ENCODE measurements at places on chromosomes 7 and 10. TPM values are rescaled to one million over a fixed set of nuclear protein-coding genes. Genes with fewer than 3 reads are reported as not detected.

- no peak for DNase-seq
These were observed 129.4 kb downstream of the DNAJB6 start for GRCh38 chr7:157465891-157466866.

GRCh38 chr10:4442296-4442695 is 383.7 kb upstream of the AKR1E2 start:
- no peak for DNase-seq

DNA sequence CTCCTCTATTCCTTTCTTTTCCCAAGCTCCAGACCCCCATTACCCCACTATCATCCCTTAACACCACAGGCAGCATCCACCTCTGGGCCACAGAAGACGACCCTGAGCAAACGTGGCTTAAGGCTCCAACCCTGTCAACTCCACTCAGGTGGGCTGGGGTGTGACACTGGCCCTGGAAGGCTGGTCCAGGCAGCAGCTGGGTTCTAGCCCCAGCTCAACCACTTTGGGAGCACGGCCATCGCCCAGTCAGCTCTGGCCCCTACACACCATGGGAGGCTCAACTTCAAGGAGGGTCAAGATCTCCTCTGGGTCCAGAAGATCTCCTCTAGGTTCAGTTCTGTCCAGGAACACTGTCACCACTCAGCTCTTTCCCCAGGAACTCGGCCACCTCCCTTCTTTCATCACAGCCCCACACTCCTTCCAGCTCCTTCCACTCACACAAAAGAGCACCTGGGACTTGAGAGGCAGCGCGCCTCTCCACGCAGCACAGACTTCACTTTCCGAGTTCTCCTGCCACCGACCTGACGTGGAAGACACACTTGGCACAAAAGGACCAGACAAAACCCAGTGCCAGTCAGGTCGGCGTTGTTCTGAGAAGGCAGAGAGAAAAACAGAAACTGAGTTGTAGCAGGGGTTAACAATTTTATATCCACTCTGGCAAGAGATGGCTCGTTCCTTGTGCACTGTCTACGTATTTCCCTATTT is 84.1 kb downstream of the CTBP2 start:
- no peak for DNase-seq

DNA sequence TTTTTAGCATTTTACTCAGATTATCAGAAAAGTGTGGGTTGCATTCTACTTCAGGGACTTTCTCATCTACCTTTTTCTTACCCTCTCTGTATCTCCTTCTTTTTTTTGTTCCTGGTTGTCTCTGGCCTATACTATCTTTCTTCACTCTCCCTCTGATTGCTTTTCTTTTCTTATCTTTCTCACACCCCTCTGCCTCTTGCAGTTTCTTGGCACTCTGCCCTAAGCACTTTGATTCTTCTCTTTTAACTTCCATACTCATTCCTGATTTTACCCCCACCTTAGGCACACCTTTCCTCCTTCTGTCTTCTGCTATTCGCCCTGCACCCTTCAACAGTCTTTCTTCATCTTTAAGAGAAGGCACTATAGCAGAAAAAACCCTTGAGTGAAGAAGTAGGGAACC is 92.8 kb upstream of the HPS1 start:
- DNase-seq, result no peak

Gene MBL2
- not detected for total RNA-seq

DNA sequence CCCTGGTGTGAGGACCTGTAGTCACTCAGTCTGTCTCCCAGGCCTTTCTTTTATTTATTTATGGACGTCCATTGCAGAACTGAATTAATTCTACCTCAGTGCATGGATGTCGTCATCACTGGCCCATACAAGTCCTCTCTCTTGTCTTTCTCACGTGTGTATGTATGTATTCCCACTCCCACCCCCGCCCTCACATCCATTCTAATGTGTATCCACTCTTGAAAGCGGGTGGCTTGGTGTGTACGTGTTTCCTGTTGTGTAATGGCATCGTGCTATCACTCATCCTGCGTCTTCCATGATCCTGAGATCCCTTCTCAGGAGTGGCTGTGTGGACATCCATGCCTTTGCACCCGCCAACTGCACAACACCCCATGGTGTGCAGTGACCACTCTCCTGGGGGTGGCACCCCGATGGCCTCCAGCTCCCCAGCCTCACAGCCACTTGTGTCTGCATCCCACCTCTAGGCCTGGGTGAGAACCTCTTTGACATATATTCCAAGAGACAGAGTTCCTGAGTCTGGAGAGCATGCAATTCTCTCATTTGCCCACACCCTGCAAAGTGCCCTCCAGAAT is 3.0 kb upstream of the AOC1 start:
- DNase-seq, result no peak

Gene CCL24
- total RNA-seq, result not detected

DNA sequence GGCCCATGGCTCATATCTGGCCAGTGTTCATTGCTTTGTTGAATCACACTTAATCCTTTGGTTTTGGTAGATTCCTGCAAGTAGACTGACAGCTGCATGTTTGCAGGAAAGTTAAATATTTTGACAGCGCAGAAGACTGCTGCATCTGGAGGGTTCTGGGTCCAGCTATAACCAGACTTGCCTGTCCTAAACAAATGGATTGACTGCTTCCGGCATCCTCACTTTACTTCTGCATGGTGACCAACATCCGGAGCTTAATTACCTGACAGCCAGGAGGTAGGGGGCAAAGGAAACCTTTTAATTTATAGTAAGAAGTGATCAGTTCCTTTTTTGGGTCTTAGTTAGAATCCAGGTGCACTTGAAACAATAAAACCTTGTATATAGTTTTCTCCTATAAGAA is 263.3 kb downstream of the SNX10 start:
- DNase-seq, result no peak

DNA sequence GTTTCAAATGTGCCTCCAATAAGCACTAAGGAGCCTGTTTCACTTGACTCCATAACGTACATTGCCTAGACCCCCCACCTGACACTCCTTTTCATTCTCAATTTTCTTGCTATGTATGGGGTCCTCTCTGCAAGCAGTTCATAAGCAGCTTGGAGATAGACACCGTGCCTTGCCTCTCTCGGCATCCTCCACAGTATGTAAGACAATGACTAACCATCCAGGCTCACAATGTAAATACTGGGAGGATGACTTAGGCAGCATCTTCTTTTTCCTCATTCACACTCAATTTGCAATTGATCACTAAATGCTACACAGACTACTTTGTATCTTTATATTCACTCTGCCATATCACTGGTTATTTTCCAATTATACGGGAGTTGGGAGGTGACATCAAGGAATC is 22.8 kb upstream of the CABCOCO1 start:
- DNase-seq, result no peak

GRCh38 chr7:146683439-146683838 is 566.8 kb downstream of the CNTNAP2 start:
- DNase-seq, result no peak

DNA sequence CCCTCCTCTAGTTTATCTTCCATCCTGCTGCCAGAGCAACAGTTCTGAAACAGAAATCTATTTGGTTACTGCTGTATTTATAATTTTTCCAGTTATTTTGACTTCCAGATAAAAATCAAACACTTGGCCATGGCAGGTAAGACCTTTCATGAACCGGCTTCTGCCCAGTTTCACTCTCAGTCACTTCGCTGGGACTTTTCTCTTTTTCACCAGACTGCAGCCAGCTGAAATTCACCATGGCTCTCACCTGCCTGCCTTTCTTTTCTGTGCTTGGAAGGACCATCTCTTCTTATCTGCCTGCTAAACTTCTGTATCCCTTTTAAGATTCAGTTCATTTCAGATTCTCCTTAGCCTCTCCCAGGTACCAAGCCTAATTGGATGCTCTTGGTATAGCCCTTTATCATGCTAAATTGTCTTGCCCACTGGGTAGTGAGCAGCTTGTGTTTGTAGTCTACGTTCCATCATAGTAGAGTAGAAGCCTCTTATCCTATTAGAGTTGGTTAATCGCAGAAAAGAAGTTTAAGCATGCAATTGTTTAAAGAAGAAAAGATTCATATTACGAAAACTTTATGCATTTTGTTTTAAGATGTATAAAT is 71.7 kb downstream of the TAF3 start:
- no peak for DNase-seq

GRCh38 chr10:66964946-66965345 is 39.1 kb downstream of the LRRTM3 start:
- no peak for DNase-seq

DNA sequence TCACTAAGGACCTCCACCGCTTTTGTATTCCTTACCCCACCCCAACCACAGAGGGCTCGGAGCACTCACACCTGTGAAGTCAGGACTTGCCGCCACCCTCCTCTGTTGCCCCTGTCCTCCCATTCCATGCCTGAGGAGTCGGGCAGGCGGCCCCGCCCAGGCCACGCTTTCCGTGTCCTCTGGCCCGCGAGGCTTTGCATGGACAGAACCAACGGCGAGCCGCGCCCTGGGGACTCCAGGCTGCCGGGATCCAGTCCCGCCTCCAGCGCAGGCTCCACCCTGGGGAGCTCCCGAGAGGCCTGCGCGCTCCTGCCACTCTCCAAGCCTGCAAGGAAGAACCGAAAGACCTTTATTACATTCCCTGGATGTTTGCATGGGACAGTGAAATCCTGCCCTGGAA is 366.4 kb upstream of the POM121L12 start:
- no peak for DNase-seq

GRCh38 chr7:46218461-46219200 is 297.6 kb upstream of the IGFBP3 start:
- no peak for DNase-seq

- no peak for DNase-seq
These were observed 259.1 kb upstream of the KLF6 start for GRCh38 chr10:4043897-4044665.

DNA sequence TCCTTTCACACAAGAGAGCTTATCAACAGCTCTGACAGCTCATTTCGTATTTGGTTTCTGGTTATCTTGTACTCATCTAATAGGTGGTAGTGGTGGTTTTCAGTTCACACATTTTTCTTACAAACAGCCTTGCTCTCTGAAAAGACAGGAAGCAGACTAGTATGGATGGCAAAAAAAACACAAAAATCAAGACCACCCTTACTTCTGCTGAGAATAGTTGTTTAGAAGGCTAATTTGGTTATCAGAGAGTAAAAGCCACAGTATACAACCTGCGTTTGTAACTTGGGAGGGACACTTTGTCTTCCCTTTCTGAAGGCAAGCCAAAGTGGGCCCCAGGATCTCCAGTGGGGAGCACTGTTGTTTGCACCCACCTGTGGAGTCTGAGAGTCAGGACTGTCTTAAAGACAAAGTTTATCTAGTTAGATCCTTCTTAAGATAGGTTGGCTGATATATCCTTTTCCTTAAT is 68.0 kb downstream of the PIP4K2A start:
- no peak for DNase-seq

DNA sequence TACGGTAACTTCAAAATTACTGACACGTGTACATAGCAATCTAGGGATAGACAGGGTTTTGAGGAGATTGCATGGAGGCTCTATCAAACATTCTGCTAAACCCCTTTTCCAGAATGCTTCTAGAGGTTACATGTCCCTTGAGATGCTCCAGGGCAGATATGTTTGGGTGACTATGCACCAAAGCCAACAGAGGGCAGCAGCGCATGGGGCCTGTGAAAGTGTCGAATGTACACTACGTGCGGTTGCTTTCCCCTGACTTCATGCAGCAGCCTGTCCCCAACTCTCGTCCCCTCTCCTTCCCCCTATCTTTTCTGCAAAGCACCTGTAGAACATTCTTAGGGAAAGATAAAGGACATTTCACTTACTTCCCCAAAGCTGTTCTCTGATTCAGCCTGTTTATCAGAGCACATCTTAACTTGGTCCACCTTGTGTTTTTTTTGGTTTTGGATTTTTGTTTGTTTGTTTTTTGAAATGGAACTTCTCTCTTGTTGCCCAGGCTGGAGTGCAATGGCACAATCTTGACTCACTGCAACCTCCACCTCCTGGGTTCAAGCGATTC is 90.2 kb downstream of the UBE3C start:
- DNase-seq, result peak; percentile 16

Gene CALN1
- total RNA-seq, result not detected

Gene MACC1
- 6.2 TPM for total RNA-seq

GRCh38 chr10:58608826-58609531 is 96.3 kb downstream of the BICC1 start:
- no peak for DNase-seq

DNA sequence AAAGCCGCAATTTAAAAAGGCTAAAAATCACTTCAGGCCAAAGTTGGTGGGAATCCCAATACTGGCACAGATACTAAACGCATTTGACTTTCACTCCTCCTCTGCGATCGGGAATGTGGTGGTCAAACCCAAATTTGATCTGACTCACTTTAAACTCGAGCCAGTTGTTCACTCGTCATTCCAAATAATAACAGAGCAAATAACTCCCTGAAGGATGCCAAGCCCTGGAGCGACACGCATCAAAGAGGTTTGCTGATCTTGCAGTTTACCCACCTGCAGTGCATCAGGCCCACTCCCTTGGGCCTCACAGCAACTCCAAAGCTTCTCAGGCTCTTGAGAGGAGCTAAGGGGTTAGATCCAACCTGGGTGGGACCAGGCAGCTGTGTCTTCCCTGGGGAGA is 12.2 kb downstream of the PTN start:
- no peak for DNase-seq

GRCh38 chr10:130338636-130339024 is 202.4 kb downstream of the GLRX3 start:
- no peak for DNase-seq

- DNase-seq, result no peak
These were observed 4.2 kb upstream of the CCNY start for GRCh38 chr10:35331894-35332640.

- no peak for DNase-seq
These were observed 208.7 kb upstream of the PHYHIPL start for GRCh38 chr10:58967551-58968388.

Gene PNLIPRP2
- total RNA-seq, result not detected

Gene FBXL13
- total RNA-seq, result 4.0 TPM

Gene IQUB
- total RNA-seq, result 0.27 TPM

DNA sequence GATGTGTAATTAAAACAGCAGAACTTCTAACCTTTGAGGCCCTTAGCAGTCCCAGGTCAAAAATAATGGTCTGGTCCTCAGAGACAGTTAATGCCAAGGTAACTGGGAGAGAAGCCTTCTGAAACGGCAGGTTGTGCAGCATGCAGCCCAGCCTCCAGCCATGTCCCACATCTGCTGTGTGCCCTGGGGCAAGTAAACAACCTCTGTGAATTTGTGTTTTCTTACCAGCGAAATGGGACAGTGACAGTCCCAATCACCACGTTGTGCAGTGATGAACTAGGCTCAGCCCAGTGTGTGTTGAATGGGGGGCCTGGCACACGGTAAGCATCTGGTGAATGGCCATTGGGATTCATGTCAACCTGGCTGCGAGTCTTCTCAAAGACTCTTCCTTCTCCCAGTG is 61.2 kb downstream of the EMX2 start:
- no peak for DNase-seq

Gene RAPGEF5
- 37.6 TPM for total RNA-seq

- no peak for DNase-seq
These were observed 850.9 kb downstream of the LRMDA start for GRCh38 chr10:76282061-76283025.

GRCh38 chr7:30247541-30248401 is 36.6 kb upstream of the ZNRF2 start:
- no peak for DNase-seq

DNA sequence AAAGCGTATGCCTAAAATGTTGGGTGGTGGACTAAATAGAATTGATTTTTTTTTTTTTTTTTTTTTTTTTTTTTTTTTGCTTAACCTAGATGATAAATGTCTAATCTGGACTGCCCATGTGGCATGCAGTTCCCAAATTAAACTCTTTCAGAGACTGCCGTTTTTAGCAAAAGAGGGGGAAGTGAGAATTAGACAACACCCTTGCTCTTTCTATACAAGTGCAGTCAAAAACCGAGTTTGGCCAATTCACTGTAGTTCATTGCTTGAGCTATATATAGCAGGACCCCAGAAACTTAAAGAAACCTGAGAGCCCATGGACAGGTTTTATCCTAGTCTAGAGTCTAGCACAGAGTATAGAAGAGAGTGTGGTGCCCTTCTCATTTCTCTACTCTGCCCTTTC is 141.9 kb downstream of the GRM3 start:
- peak; percentile 4 for DNase-seq

Gene ZCWPW1
- total RNA-seq, result 22.7 TPM

Gene CCNJ
- total RNA-seq, result 8.9 TPM
